ENCODE measurements at places on chromosomes 1 and 21. TPM values are rescaled to one million over a fixed set of nuclear protein-coding genes. Genes with fewer than 3 reads are reported as not detected.

GRCh38 chr1:53448241-53448841 lies 10.9 kb upstream of the DMRTB1 start:
- H3K27me3 ChIP-seq = no peaks in the 10 kb centered on the region
- peak overlapping the region; percentile 31 for H3K4me3 ChIP-seq
- peaks cover 26% of the 10 kb centered on the region for H3K4me1 ChIP-seq
- peak overlapping the region; percentile 63 for H3K27ac ChIP-seq
- H3K36me3 ChIP-seq = no peaks in the 10 kb centered on the region

GRCh38 chr1:175690298-175690697 lies 53.1 kb downstream of the TNR start:
- no peak overlapping the region for H3K4me3 ChIP-seq
- no peak for DNase-seq
- no peak overlapping the region for H3K27ac ChIP-seq

DNA sequence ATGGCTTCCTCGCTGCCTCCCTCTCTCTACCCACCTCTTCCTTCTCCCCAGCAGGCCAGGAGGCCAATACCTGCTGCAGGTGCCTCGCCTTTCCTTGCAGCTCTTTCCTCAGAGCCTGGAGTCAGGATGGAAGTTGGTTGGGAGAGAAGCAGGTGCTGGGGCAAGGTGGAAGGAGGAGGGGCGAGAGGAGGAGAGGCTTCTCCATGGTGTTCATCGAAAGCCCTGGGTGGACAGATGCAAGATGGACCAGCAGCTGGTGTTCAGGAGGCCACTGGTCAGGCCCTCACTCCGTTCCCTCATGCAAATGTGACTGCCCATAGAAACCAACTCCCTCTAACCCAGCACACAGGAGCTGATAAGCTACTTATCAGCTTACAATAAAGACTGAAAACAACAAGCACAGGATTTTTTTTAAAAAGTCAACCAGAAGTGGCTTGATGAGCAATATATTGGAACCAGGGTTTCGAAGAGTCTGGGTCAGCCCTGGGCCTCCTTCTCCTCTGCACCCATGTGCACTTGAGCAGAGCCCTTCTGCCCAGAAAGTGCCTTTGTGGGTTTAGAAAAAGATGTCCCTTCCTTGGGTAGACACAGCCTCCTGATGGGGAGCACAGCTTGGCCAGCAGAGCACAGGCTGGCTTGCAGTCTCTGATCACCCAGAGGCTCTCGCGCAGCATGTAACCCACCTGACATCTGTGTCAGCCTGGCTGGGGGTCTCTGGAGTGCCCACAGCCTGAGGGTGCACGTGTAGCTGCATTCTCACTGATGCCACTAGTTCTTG lies 16.6 kb upstream of the GSTM4 start:
- H3K4me3 ChIP-seq = no peak overlapping the region
- H3K4me1 ChIP-seq = peaks cover 6% of the 10 kb centered on the region
- H3K27me3 ChIP-seq = peaks cover 5% of the 10 kb centered on the region
- DNase-seq = peak; percentile 49
- H3K36me3 ChIP-seq = no peaks in the 10 kb centered on the region
- no peak overlapping the region for H3K27ac ChIP-seq

DNA sequence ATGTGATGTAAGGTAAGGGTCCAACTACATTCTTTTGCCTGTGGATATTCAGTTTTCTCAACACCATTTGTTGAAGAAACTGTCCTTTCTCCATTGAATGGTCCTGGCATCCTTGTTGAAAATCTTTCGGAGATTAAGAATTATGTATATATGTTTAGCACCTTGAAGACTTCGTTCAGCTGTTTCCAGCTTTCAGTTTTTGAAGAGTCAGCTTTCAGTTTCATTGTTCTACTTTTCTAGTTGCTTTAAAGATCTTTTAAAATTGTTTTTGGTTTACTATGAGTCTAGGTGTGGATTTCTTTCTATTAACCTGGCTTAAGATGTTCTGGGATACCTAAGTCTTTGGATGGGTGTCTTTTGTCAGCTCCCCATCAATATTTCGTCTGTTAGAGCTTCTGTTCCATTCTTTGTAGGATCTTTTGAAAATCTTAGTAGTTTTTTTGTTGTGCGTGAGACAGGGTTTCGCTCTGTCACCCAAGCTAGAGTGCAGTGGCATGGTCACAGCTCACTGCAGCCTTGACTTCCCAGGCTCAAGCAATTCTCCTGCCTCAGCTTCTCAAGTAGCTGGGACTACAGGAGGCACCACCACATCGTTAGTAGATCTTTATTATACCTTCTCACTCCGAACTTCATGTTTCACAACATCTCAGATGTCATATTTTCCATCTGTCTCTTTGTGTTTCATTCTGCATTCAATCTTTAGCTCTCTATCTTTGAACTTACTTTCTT lies 353.5 kb upstream of the B3GALT2 start:
- DNase-seq = no peak
- H3K27me3 ChIP-seq = no peaks in the 10 kb centered on the region
- no peaks in the 10 kb centered on the region for H3K36me3 ChIP-seq

The PDPN gene
- total RNA-seq = 29.9 TPM

- no peak for DNase-seq
- no peak overlapping the region for H3K4me3 ChIP-seq
- no peaks in the 10 kb centered on the region for H3K4me1 ChIP-seq
- peaks cover 8% of the 10 kb centered on the region for H3K36me3 ChIP-seq
- no peaks in the 10 kb centered on the region for H3K27me3 ChIP-seq
- no peak overlapping the region for H3K27ac ChIP-seq
These were observed 38.7 kb downstream of the SNX7 start for GRCh38 chr1:98700228-98700627.

- H3K27ac ChIP-seq = no peak overlapping the region
- no peaks in the 10 kb centered on the region for H3K36me3 ChIP-seq
- no peak overlapping the region for H3K4me3 ChIP-seq
- no peak for DNase-seq
- H3K27me3 ChIP-seq = no peaks in the 10 kb centered on the region
These were observed 131.5 kb downstream of the HUNK start for GRCh38 chr21:32004291-32004690.

DNA sequence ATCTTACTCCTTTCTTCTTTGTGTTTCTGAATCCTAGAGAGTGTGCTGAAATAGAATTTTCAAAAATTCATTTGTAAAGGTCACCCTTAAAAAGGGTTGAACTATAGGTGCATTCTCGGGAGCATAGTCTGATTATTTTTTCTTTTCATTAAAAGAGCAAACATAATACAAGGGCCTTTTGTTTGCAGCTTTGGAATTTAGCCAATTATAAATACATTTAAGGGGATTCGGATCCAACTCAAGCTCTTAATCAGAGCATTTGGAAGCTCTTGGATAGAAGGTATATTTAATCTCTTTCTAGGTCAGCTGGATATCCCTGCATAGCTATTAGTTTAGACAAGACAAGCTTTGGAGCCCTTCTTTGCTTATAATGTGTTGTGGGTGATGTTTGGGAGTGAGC lies 321.7 kb downstream of the HHAT start:
- H3K36me3 ChIP-seq = no peaks in the 10 kb centered on the region
- H3K27me3 ChIP-seq = peaks cover 37% of the 10 kb centered on the region
- no peak for DNase-seq
- H3K4me3 ChIP-seq = no peak overlapping the region

The BACE2 gene
- 16.7 TPM for total RNA-seq

DNA sequence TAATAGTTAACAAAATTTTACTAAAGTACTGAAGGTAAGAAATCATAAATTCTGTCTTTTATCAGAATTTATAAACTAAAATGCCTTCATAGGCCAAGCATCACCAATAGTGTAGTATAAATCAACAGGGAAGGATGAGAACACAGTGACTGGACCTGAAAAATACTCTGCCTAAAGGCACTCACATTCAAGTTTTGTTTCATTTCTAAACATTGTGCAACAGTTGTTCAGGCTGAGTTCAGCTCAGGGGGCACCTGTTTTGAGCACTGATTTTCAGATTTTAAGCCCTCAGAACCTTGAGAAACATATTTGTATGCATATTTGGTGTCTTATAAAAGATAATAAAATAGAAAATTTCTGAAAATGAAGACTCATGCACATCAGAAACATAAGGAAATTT lies 12.4 kb downstream of the ACBD6 start:
- no peaks in the 10 kb centered on the region for H3K4me1 ChIP-seq
- no peak overlapping the region for H3K4me3 ChIP-seq
- H3K27me3 ChIP-seq = no peaks in the 10 kb centered on the region
- H3K36me3 ChIP-seq = peaks cover 62% of the 10 kb centered on the region

- H3K4me3 ChIP-seq = no peak overlapping the region
- H3K36me3 ChIP-seq = no peaks in the 10 kb centered on the region
- no peaks in the 10 kb centered on the region for H3K27me3 ChIP-seq
- no peaks in the 10 kb centered on the region for H3K4me1 ChIP-seq
- no peak overlapping the region for H3K27ac ChIP-seq
- DNase-seq = peak; percentile 65
These were observed 485.3 kb upstream of the PTBP2 start for GRCh38 chr1:96236156-96236739.

- peaks cover 8% of the 10 kb centered on the region for H3K36me3 ChIP-seq
- no peaks in the 10 kb centered on the region for H3K4me1 ChIP-seq
- no peak overlapping the region for H3K27ac ChIP-seq
- peak; percentile 43 for DNase-seq
- H3K4me3 ChIP-seq = peak overlapping the region; percentile 71
These were observed 3.0 kb downstream of the LDLRAD2 start for GRCh38 chr1:21814981-21815582.

The CFAP107 gene
- not detected for total RNA-seq

The FAM72A gene
- total RNA-seq = 10.7 TPM

- H3K4me1 ChIP-seq = no peaks in the 10 kb centered on the region
- no peak overlapping the region for H3K27ac ChIP-seq
- no peaks in the 10 kb centered on the region for H3K27me3 ChIP-seq
These were observed 233.2 kb downstream of the NPHP4 start for GRCh38 chr1:5758859-5759578.

The ASCL5 gene
- total RNA-seq = 1.4 TPM

The LAD1 gene
- total RNA-seq = 13.5 TPM

- H3K4me3 ChIP-seq = no peak overlapping the region
- H3K27me3 ChIP-seq = no peaks in the 10 kb centered on the region
- no peak overlapping the region for H3K27ac ChIP-seq
- H3K36me3 ChIP-seq = no peaks in the 10 kb centered on the region
These were observed 357.2 kb upstream of the DPYD start for GRCh38 chr1:98278055-98278454.

The F13B gene
- total RNA-seq = not detected

DNA sequence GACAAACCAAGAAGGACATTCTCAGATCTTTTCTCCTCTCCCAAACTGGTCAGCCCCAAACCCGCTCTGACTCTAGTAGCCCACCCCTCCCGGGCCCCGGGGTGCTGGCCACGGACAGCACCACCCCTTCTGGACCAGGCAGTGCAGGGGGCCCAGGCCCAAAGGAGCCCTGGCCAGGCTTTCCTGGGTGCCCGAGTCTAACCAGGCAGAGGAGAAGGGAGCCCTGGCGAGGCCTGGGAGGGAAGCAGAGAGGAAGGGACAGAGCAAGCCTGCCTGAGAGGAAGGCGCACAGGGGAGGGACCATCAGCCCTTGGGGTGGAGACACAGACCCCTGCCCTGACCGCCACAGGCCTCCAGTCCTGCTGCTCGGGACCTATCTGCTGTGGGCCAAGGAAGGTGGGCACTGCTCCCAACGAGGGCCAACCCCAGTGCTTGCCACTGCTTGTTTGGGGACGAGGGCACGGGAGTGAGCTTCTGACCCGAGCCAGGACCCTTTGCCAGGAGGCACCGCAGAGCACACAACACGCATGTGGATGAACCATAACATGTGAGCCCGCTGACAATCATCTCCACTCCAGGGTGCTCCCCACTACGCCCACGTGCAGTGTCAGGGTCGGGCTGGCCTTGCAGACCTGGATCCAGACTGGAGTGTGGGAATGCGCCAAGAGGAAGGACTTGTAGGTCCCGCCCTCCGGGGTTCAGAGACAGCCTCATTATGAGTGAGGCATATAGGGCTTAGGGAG lies 57.6 kb downstream of the KCNAB2 start:
- no peak overlapping the region for H3K27ac ChIP-seq
- no peaks in the 10 kb centered on the region for H3K4me1 ChIP-seq
- no peaks in the 10 kb centered on the region for H3K27me3 ChIP-seq
- no peak overlapping the region for H3K4me3 ChIP-seq

GRCh38 chr1:243267471-243267880 lies 11.6 kb downstream of the SDCCAG8 start:
- H3K27ac ChIP-seq = no peak overlapping the region
- no peaks in the 10 kb centered on the region for H3K36me3 ChIP-seq
- H3K27me3 ChIP-seq = no peaks in the 10 kb centered on the region
- peaks cover 10% of the 10 kb centered on the region for H3K4me1 ChIP-seq
- H3K4me3 ChIP-seq = no peak overlapping the region

GRCh38 chr1:246709835-246710234 lies 14.4 kb upstream of the SCCPDH start:
- H3K27me3 ChIP-seq = no peaks in the 10 kb centered on the region
- no peak overlapping the region for H3K4me3 ChIP-seq
- no peak for DNase-seq
- H3K36me3 ChIP-seq = no peaks in the 10 kb centered on the region
- no peaks in the 10 kb centered on the region for H3K4me1 ChIP-seq

- H3K36me3 ChIP-seq = no peaks in the 10 kb centered on the region
- peak; percentile 64 for DNase-seq
These were observed 3.6 kb upstream of the RERE start for GRCh38 chr1:8821084-8821483.

The TRIM45 gene
- total RNA-seq = 14.7 TPM

- H3K27me3 ChIP-seq = no peaks in the 10 kb centered on the region
- peak within 1 kb of the TSS; percentile 94 for H3K4me3 ChIP-seq
- no peaks in the 10 kb centered on the region for H3K4me1 ChIP-seq
- H3K36me3 ChIP-seq = peaks cover 20% of the 10 kb centered on the region
- peak; percentile 88 for DNase-seq
- H3K27ac ChIP-seq = peak within 1 kb of the TSS; percentile 80
These were observed at the start of gene BTG3 for GRCh38 chr21:17612565-17613241. Gene BTG3, minus strand, starts transcription at chr21:17612901. Its CDS starts 3,757 bp downstream, at chr21:17609144.

The TEKT2 gene
- total RNA-seq = 5.3 TPM

The MYOCOS gene
- not detected for total RNA-seq

The KCNT2 gene
- total RNA-seq = 9.1 TPM

DNA sequence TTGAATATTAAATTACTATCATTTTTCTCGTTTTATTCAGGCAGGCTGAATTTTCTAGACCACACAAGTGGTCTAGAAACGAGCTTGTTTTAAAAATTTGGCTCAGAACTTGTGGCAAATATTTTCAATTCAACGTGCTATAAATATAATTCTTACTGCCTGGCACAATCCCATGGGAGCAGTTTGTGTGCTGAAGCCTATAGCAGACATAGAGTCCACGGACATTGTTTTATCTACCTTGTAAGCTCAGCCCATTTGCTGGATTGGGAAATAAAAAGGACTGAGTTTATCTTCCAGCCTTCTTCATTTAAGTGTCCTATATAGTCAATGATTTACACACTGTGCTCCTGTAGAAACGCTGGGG lies 103.4 kb downstream of the ZBTB18 start:
- no peaks in the 10 kb centered on the region for H3K27me3 ChIP-seq
- no peak overlapping the region for H3K4me3 ChIP-seq
- no peak for DNase-seq
- H3K4me1 ChIP-seq = peaks cover 3% of the 10 kb centered on the region
- no peaks in the 10 kb centered on the region for H3K36me3 ChIP-seq

The HAO2 gene
- not detected for total RNA-seq

- H3K36me3 ChIP-seq = peaks cover 50% of the 10 kb centered on the region
- no peaks in the 10 kb centered on the region for H3K27me3 ChIP-seq
- no peak for DNase-seq
- no peaks in the 10 kb centered on the region for H3K4me1 ChIP-seq
These were observed 50.2 kb downstream of the ZZZ3 start for GRCh38 chr1:77632216-77632615.
